GM18507 (cell line): ENCODE measurements at places on chromosomes 3 and 15.
A peak's percentile ranks its signal among the peaks of the same experiment; 100 is the strongest.

- no peak for DNase-seq
These were observed 127.6 kb upstream of the LPP start for GRCh38 chr3:188026191-188026968.

DNA sequence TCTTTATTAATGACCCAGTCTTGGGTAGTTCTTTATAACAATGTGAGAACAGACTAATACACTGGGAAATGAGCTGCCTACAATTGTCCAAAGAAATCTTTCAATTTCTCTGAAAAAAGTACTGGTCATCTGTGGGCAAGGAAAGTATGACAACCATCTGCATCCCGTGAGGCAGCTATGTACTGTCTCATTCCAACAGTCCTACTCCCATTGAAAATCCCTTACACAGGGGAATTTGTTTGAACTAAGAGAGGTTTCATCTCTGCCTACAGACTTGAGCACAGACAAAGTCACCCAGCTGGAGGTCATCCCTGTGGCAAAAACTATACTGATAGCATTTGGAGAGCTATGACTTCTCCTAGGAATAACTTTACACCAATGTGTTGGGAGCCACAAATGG is 27.1 kb downstream of the SHC4 start:
- no peak for DNase-seq

- DNase-seq: no peak
These were observed 22.6 kb downstream of the GUCA1C start for GRCh38 chr3:108931035-108931434.

DNA sequence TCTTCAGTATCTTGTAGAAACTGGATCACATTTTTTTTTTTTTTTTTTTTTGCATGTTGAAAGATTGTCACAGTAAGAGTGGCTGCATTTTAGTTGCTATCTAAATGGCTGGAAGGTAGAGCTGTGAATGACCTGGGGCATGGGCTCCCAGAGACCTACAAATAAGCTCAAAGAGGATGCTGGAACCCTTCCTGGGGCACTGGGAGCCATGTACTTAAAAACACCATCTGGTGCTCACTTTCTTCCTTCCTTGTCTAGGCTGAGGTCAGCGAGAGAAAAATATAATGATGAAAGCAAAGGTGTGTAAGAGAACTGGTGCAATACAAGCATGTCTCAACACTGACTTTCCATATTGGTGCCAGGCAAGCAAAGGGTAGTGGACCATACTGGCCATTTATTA is 323.9 kb downstream of the SV2B start:
- no peak for DNase-seq

GRCh38 chr3:108602935-108603294 is 13.4 kb downstream of the DZIP3 start:
- no peak for DNase-seq

- DNase-seq: no peak
These were observed 20.2 kb downstream of the CGGBP1 start for GRCh38 chr3:88038566-88038965.

DNA sequence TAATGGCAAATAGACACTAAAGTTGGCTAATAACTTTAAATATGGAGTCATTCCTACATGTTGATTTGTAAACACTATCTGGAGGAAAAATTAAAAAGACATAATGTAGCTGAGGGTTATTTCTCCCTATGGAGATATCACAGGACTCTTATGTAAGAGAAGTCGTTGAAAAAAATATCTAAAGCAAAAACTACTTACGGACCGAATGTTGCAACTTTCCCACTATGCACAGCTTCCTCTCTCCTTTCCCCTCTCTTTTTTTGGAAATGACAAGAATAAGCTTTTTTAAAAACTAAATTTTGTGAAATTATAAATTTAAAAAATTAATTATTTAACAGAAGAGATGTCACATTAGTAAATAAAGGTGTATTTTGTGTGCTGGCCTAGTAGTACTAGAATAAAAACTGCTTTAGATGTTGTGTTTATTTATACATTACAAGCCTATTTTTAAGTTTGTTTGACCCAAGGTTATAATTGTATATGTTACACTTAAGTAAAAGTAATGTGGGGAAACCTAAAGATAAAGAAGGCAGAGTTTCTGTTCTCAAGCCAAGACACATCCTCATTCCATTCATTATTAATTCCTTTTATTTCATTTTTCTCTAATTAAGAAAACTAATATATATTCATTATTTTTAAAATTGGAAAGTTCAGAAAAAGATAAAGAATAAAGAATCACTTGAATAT is 20.7 kb upstream of the PPARG start:
- no peak for DNase-seq

DNA sequence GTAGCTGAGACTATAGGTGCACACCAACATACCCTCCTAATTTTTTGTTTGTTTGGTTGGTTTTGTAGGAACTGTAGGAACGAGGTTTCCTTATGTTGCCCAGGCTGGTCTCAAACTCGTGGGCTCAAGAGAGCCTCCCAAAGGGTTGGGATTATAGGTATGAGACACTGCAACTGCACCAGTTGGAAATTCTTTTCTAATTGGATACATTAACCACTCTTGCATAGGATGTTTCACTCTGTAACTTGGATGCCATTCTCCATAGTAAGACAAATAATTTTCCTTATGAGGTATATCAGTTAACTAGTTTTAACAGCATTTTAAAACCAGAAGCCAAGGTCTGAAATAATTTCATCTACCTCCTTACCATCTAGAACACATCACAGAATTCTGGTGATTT is 6.7 kb upstream of the ALCAM start:
- DNase-seq: no peak

GRCh38 chr3:173750095-173750494 is 352.6 kb downstream of the NLGN1 start:
- no peak for DNase-seq

GRCh38 chr3:128083980-128084674 is 31.9 kb downstream of the SEC61A1 start:
- no peak for DNase-seq

DNA sequence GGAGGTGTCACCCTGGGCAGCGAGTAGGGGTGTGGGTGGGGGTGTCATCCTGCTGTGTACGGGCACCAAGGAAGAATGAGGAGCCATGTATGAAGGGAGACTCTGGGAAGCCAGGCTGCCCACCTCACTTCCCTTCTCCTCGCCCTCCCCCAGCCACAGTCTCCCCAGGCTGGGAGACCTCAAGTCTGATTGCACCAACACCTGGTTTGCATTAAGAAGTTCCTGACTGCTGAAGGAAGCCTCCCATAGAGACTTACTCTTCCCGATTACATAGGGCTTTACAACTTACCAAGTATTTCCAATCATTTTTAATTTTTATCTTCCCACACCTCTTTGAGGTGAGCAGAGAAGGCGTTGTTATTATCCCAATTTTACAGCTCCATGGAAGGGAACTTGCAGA is 29.5 kb upstream of the SMAD3 start:
- DNase-seq: no peak

GRCh38 chr3:194867270-194867983 is 181.7 kb downstream of the FAM43A start:
- DNase-seq: no peak

DNA sequence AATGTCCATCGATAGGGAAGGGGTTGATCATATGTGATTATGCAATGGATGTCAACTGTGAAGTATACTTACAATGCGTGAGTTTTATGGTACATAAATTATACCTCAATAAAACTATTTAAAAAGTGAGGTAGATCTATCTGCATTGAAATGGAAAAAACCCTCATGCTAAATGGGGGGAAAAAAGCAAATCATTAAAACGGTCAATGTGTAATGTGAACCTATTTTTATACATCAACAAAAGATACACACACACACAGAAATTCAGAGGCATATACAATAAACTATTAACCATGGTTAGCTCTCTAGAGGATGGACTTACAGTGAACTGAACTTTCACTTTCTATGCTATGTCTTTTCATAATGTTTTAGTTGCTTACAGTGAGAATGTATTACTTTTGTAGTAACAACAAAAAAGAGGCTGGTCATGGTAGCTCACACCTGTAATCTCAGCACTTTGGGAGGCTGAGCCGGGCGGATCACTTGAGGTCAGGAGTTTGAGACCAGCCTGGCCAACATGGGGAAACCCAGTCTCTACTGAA is 23.1 kb downstream of the STIMATE start:
- no peak for DNase-seq

GRCh38 chr3:26498271-26498670 is 124.3 kb upstream of the LRRC3B start:
- DNase-seq: no peak

- no peak for DNase-seq
These were observed 279.3 kb upstream of the RASGRP1 start for GRCh38 chr15:38843736-38844590.

- no peak for DNase-seq
These were observed 87.1 kb downstream of the CGNL1 start for GRCh38 chr15:57463360-57463759.

DNA sequence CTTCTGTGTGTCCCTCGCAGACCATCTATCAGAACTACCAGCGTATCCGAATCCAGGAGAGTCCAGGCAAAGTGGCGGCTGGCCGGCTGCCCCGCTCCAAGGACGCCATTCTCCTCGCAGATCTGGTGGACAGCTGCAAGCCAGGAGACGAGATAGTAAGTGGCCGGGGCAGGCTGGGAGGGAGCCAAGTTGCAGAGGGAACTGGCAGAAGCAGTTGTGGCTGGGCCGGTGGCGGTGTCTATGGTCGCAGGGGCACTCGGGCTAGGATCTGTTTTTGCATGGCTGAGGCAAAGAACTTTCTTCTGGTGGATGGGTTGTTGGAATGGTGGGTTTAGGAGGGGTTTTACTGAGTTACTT is 10.1 kb downstream of the MCM2 start:
- no peak for DNase-seq

DNA sequence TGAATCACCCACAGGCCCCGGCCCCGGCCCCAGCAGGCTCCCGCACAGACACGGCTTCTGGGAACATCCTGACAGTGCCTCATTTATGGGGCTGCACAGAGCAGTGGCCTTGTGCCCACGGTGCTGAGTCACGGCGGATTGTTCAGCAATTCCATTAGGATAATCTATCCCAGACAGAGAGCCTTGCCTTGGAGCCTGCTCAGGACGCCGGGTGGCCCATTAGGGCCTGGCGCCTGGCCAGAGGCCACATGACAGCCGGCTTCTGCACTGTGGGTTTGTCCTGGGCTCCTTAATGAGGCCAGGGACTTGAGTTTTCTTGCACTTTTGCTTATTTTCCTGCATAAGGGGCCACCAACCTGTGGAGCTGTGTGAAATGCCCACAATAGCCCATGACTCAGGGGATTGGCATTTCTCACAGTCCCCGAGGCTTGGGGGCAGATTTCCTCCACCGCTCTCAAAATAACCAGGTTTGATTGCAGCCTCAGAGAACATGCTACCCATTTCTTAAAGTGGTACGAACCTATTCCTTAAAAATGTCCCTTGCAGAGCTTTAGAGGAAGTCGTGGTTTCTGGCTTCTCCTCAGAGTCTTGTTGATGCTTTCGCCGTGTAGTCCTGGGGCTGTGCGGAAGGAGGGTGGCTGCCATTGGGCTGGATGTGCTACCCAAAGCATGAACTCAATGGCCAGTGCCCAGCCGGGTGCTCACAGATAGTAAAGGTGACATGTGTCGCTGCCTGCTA is 19.0 kb downstream of the SYNM start:
- no peak for DNase-seq

DNA sequence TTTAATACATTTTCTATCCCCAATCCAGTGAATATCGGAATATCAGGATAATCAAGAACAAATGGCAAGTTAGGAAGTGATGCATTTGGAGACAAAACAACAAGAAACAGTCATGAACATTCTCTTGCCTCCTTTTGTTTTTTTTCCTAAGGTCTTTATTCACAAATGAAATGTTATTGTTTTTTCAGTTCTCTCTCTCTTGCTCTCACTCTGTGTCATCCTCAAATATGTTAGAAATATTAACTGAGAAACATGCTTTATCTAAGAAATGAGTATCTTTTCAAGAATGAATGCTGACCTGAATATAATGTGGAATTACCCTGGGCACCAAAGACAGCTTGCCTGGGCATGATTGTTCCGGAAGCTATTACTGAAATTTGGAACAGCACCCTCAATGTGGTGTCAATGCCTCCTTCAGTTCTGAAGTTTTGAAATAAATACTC is 51.3 kb downstream of the RBMS3 start:
- no peak for DNase-seq

GRCh38 chr3:13420831-13421765 is 976 bp upstream of the NUP210 start:
- DNase-seq: no peak

GRCh38 chr3:79729096-79729495 is 38.7 kb downstream of the ROBO1 start:
- no peak for DNase-seq

DNA sequence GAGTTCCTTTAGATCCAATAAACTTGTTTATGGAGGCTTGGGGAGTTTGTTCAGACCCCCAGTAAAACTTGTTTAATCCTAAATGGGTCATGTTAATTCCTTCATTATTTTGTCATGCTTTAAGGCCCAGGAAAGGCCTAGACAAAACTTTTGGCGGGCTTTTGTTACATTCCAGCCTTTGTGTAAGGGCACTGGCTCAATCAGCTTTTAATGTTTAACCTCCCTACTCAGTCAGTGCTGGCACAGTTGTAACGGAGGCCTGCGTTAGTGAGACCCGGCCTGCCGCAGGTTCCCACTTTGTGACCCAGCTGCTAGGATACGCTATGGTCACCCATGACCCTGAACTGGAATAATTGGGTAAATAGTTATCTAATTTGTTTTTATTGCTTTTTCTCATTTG is 59.2 kb downstream of the OXSM start:
- DNase-seq: no peak

GRCh38 chr3:37181756-37182155 is 7.4 kb upstream of the LRRFIP2 start:
- no peak for DNase-seq

- DNase-seq: peak; percentile 65
These were observed 27.2 kb downstream of the IQSEC1 start for GRCh38 chr3:13045904-13046568.

DNA sequence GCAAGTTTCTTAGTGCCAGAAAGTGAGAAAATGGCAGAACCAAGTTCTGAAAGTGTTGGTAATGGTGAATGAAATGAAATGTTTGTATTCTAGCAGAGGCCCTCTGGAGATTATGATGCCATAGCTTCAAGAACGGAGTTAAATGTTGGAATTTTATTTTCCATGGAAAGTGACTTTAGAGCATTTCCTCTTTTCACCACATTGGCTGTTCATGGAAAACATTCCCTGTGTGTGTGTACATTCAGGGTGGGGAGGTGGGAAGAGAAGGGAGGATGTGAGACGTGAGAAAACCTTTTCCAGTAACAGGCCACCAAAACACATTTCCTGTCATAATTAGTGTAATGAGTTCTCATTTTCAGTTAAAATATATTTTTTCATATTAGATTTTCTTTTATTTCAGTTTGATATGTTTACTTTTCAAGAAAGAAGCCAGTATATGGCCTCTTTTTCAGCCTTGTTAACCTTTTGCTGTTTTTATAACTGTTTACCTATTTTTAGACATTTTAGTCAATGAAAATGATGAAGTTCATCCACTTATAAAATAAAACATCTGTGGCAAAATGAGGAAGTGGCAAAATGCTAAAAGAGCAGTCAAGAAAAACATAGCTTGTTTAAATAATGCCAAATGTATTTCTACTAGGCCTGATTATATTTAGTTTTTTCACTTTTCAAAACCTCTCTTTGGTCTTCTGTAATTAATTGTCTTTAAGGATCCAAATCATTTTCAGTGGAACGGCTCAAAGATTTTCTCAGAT is 21.6 kb downstream of the SAMMSON start:
- no peak for DNase-seq

DNA sequence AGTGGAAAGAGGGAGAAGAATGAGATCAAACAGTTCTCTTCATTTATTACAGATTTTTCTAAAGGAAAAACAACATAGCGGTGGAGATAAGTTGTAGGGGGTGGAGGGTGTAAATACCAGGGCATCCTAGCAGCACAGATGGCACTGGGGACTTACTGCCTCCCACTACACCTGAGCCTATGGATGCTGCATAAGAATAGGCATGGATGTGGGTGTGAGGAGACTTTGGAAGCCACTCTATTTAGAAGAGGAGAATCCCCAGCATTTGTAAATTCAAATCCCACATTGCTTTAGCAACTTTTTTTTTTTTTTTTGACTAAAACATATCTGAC is 27.4 kb upstream of the IL1RAP start:
- no peak for DNase-seq
